ENCODE measurements at places on chromosomes 12 and 14.
A peak's percentile ranks its signal among the peaks of the same experiment; 100 is the strongest.

GRCh38 chr12:78864403-78864869, at the start of gene SYT1:
SYT1 (plus strand) TSS chr12:78864774.
- peak; percentile 51 for DNase-seq

DNA sequence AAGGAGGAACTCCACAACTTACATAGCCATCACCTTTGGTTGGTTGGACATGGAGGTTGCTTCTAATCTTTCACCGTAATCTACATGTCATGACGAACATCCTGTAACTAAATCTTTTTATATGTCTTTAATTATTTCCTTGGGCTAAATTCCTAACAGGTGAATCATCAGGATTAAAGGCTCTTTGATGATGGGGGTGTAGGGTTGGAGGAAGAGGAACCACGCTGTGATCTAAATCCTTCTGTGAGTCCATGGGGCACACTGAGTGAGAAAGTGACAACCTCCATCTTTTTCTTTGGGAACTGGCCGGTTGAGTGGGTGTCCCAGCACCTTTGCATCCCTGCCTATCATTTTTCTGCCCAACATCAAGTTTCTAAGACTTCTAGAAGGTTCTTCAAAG, 31.1 kb upstream of the MAP1LC3B2 start:
- DNase-seq, result no peak

DNA sequence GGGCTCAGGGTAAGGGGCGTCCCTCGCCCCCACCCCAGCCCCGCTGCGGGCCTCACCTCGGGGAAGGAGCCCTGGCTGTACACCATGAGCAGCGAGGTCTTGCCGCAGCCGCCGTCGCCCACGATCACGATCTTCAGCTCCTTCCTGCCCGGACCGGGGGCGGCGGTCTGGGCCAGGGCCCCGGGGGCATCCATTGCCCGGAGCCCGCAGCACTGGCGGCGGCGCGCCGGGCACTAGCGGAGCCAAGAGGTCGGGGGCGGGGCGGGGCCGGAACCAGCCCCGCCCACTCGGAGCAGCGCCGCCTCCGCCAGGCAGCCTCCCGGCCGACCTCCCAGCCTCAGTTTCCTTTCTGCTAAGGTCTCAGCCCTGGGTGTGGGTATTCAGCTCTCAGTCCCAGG, at the start of gene RHOF:
Gene RHOF (minus strand): TSS at position 249 of the 398 bp plus-strand sequence. CDS start 55 bp downstream, at position 194.
- peak; percentile 86 for DNase-seq

DNA sequence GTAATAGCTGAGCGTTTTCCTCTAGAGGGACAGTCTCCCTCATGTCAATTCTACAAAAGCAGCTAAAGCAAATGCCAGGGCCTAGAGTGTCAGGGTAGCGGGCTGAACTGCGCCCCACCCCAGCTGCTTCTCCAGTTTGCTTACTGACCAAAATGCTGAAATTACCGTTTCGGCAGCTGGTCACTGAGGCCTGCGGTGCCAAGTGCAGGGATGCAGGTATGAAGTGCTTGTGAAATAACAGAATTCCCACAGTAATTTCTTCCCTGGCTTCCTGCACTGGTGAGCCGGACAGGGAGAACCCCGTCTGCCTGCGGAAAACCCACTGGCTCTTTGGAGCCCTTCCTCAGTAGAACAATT, 19.1 kb downstream of the PSMC1 start:
- no peak for DNase-seq

- DNase-seq, result no peak
Measured at GRCh38 chr12:76035045-76035444, 3.5 kb upstream of the PHLDA1 start.

- DNase-seq, result no peak
Measured at GRCh38 chr14:99654235-99654985, 9.5 kb downstream of the HHIPL1 start.

- DNase-seq, result no peak
Measured at GRCh38 chr12:10069099-10069498, 29.7 kb downstream of the CLEC1A start.

GRCh38 chr12:92462049-92462448, 240.7 kb upstream of the PLEKHG7 start:
- DNase-seq, result no peak

GRCh38 chr14:90560991-90561390, 164.2 kb downstream of the CALM1 start:
- DNase-seq, result no peak

GRCh38 chr14:90911121-90911520, 94.9 kb upstream of the TTC7B start:
- no peak for DNase-seq

GRCh38 chr12:52217223-52217622, 15.8 kb upstream of the KRT7 start:
- DNase-seq, result peak; percentile 92

DNA sequence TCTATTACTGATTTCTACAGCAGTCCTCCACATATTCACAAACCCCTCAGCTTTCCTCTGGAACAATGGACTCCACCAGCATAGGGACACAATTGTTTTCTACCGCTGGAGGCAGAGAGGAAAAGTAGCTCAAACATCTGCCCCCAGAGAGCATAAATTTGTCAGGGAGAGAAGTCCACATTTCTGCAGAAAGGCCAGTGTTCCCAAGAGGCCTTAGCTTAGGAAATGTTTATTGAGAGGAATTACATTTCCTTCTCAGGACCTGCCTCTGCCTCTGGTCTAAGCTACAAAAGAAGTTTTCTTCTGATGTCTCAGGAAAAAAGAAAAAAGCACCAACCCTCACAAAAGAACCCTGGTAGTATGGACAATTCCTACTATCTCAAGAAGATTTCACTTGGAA, 217.8 kb upstream of the BMP4 start:
- no peak for DNase-seq

Measured in upper lobe of right lung (tissue), 1 donor.